ENCODE measurements at places on chromosomes 6 and 20.

- DNase-seq: no peak
Observed at GRCh38 chr20:34703424-34704176, 544 bp upstream of the TP53INP2 start.

GRCh38 chr6:15522856-15523529, 139.8 kb downstream of the DTNBP1 start:
- no peak for DNase-seq

DNA sequence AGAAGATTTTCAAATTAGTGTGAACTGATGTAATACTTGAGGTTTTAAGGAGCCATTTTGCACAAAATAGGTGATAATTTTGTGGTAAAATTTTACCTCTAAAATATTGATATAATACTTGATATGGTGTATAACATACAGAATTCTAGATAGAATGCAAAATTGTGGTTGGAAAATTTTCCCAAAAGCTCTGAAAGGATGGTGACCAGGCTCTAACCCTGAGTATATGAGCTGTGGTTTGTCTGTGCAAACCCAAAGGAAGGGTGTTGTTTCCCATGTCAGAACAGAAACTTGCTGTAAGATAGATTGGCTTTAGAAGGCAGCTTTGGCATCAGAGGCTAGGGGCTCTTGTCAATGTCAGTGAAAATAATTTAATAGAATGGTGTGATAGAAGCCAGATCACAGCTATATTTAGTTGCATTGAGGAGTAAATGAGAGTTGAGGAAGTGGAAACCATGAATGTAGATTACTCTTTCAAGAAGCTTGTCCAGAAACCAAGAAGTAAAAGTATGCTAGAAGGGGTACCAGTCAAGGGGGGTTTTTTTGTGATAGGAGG, 257.7 kb downstream of the FARS2 start:
- DNase-seq: no peak

DNA sequence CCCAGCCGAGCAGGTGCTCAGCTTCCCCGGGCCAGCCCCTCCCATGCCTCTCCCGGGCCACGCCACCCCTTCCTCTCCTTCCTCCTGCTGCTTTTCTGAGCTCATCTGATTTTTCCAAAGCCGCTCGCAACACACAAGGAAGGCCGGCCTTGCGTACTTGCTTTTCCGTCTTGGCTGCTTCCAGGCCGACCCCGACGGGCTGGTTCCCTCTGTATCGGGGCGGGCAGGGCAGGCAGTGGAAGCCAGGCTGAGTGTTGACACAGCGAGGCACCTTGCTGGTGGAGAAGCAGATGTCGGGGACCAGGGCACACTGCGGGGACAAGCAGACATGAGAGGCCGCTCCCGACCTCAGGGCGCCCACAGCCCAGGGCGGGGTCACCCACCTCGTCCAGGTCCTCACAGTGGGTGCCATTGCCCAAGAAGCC, 21.1 kb downstream of the THBS2 start:
- no peak for DNase-seq

DNA sequence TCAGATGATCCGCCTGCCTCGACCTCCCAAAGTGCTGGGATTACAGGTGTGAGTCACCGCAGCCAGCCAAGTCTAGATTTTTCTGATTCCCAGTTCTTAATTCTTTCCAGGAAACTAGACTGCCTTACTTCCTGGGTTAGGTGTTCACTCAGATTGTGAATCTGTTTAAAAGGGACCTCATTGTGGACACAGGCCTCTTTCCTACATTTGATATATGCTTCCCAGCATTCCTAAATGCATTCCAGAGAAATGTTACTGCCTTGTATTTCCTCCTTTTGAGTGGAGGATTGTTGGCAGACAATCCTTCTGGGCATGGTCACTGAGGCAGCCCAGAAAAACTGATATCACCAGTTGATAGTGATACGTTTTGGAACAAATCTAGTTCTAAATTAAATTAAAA, 15.7 kb downstream of the TMEM181 start:
- no peak for DNase-seq
